ENCODE measurements at places on chromosomes 11 and 22. TPM values are rescaled to one million over a fixed set of nuclear protein-coding genes. Genes with fewer than 3 reads are reported as not detected.

Gene CARNS1
- total RNA-seq = under 0.01 TPM

Gene CNGA4
- under 0.01 TPM for total RNA-seq

Gene TRIM49B
- total RNA-seq = not detected

Gene RTCB
- 213 TPM for total RNA-seq

Gene NUCB2
- 52.7 TPM for total RNA-seq

Gene OSM
- total RNA-seq = not detected

Gene TBC1D10A
- total RNA-seq = 18.9 TPM

Gene FOXRED2
- total RNA-seq = 1.7 TPM

Gene APOA4
- total RNA-seq = not detected

Gene WNT7B
- under 0.01 TPM for total RNA-seq

Gene NXPE1
- total RNA-seq = not detected

Gene SYT8
- not detected for total RNA-seq

Gene APLNR
- not detected for total RNA-seq

Gene KCNJ5
- not detected for total RNA-seq

Gene SLC22A8
- total RNA-seq = not detected

Gene PDGFB
- total RNA-seq = not detected

Gene SPTBN2
- total RNA-seq = 0.18 TPM

Gene PNPLA5
- total RNA-seq = 0.18 TPM

Gene WBP2NL
- total RNA-seq = not detected

All from IMR-90 (cell line).